Keratinocyte (primary cell): ENCODE measurements at places on chromosomes 12 and 14.

DNA sequence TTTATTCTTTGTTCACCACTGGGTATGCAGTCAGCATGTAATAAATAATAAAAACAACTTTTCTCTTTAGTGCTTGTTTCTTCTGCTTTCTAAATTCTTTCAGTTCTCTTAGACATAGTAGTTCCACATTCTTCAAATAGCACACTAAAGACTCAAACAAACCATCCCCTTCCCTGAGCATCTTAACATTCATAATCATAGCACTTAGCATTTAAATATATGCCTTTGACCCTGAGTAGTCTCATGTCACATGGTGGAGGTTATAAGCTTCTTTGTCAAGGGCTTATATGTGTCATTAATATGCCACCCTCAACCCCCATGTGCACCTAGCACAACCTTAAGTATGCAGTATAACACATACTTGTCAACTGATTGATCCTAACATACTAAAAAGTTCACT is 212.7 kb downstream of the PHLDA1 start:
- DNase-seq, result no peak

GRCh38 chr12:115999582-115999981 is 277.9 kb downstream of the MED13L start:
- no peak for DNase-seq

DNA sequence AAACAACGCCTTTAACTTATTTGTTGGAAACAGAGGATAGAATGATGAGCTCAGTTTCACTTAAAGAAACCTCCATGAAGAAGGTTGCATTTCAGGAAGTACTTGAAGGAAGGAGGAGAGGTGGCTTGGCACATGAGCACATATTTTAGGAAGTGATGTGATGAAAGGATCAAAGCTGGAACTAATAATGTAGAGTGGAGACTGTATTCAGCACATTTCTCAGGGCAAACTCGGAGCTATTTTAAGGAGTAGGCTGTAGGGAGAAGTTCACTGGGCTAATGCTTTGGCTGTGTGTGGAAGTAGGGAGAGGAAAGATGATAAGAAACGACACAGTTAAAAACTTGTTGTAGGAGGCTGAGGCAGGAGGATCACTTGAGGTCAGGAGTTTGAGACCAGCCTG is 272.8 kb downstream of the AKAP6 start:
- no peak for DNase-seq

DNA sequence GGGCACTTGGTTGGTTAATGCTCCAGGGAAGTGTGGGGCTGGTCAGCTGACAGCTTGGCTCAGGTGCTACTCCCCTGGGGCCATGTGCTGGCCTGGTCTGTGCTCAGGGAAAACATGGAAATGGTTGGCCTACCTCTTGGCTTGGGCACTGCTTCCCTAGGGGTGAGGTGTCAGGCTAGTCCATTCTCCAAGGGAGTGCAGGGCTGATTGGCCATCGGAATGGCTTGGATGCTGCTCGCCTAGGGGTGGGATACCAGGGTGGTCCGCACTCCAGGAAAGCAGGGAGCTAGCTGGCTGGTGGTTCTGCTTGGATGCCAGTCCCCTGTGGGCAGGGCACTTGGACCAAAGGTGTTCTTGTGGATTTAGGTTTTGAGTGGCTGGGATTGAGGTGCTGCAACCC is 245.7 kb downstream of the RAD51B start:
- no peak for DNase-seq

DNA sequence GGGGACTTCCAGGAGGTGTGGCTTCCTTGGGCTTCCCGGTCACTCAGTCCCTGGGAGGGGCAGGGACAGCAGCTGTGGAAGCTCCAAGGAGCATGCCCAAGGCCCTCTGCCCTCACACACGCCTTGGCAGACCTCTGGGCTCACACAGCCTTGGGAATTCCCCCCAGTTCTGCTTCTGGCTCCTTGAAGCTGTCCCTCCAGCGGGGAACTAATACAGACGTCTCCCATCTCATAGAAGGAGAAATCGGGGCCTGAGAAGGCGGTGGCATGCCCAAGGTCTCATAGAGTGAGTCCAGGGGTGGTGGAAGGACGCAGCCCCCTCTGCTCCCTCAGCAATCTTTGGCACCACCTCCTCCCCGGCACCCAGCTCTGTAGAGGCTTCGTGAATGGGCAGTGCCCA is 15.7 kb upstream of the TMEM119 start:
- DNase-seq, result no peak

DNA sequence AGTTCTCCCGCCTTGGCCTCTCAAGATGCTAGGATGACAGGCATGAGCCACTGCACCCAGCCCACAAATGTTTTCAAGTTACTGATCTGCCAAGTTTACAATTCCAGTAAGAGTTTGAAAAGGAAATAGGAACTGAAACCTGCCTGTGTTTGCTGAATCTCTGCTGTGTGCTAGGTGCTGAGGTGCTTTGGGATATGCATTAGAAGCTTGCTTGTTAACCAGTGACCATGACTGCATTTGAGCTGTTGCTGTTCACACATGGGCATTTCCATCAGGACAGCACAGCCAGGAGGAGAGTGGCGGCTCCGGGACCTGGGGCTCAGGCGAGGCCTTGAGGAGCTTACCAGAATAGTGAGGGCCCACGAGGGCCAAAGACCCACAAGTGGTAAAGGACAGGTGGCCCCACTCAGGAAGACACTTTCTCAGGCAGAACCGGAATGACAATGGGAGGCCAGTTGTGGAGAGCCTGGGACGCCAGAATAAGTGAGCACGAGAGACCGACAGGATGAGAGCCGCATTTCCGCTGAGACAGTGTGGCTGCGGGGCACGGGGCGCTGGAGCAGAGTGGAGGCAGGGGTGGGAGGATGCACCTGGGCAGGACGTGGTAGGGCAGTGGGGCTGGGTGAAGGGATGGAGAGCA is 54.5 kb upstream of the MMP17 start:
- DNase-seq, result no peak

DNA sequence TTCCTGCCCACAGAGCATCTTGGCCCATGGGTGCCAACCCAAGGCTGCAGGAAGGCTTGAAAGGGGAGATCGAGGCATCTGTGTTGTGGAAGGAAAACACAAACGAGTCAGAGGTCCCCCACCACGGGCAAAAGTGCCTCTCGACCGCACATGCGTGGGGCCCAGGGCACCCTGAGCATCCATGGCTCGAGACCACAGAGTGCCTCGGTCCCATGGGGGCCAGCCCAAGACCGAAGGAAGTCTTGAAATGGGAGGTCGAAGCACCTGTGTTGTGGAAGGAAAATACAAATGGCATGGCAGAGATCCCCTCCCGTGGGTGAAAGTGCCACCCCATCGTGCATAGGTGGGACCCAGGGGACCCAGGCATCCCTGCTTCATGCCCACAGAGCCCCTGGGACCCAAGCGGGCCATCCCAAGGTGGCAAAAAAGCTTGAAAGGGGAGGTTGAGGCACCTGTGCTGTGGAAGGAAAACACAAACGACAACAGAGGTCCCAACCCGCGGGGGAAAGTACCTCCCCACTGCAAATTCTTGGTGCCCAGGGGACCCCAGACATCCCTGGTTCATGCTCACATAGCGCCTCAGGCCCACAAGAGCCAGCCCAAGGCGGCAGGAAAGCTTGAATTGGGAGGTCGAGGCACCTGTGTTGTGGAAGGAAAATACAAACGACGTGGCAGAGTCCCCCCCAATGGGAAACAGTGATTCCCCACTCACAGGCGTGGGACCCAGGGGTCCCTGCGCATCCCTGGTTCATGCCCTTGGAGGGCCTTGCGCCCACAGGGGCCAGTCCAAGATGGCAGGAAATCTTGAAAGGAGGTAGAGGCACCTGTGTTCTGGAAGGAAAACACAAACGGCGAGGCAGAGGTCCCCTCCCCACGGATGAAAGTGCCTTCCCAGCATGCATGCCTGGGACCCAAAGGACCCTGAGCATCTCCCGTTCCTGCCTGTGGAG is 373.0 kb downstream of the ALG10 start:
- no peak for DNase-seq

GRCh38 chr14:94774344-94775090 is 4.6 kb upstream of the GSC start:
- DNase-seq, result no peak

DNA sequence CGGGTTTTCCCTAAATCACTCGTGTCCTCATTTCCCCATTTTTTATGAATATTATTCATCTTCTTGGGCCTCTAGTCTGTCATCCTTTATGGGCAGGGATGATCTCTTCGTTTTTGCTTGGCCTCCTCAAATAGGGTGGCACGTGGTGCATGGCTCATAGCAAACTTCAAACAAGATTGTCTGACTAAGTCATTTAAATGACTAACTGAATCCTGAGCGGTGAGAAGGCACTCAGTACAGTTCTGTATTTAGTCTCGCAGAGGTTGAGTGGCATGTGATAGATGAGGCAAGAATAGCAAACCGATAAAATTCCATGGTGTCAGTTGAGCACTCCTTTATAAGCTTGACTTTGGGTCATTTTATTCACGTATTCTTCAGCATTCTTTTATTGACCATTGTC is 5.7 kb upstream of the JDP2 start:
- DNase-seq, result peak; percentile 35
